Right renal cortex interstitium (tissue), 3 donors: ENCODE measurements at places on chromosomes 5 and 9. TPM values are rescaled to one million over a fixed set of nuclear protein-coding genes. Genes with fewer than 3 reads are reported as not detected.

DNA sequence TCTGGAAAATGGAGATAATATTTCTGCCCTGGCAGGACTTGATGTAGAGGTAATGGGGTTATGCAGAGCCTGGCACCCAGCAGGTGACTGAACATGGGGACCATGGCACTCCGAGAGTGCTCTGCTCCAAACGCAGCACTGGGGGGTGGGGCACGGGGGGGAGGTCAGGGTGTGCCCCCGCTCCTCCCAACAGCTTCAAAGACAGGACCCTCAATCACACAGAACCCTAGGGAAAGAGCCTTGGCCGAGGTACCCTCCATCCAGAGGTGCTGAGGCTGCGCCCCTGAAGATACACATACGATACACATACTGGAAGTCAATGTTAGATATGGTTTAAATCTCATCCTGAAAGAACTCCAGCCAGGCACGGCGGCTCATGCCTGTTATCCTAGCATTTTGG lies 26.6 kb upstream of the CEP72 start:
- no peak for DNase-seq

DNA sequence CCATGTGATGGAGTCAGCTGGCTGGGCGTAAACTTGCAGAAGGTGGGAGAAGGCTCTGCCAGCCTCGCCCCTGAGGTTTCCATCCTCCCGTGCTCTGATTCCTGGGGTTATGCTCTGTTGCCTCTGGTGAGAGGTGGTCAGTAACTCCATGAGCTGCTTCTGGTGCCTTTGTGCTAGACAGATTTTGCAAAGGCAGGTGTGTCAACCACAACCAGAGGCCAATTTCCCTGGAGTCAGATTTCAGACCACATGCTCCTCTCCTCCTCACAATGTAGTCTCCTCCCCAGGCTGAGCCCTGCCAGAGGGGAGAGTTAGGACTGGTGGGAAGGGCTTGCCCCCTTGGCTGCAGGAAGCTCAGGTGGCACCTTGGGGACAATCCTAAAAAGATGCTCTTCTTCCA lies 38.8 kb upstream of the TENT4A start:
- DNase-seq: no peak

DNA sequence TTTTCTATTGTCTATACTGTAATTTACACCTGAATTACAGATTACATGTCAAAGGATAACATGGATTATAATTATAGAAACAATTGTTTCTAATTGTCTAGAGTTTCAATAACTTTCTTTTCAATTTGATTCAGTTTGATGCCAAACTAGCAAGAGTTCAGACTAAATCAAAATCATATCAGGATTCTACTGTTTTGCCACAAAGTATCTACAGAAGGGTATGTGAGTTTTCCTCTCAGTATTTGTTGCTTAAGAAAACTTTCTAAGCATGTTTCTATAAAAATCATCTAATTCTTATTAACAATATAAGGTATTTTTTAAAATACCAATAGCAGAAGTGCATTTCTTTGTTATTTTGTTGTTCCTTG lies 12.5 kb downstream of the SELENOP start:
- DNase-seq: no peak

DNA sequence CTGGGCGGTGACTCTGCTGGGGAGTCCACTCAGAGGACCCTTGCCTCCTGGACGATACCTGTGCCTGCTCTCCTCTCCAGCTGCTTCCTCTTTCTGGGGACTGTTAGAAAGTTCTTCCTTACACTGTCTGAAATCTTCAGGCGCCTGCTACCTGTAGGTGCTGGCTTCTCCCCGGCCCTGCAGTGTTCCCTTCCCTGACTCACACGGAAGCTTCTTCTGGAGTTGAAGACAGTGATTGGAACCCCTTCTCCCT lies 562 bp downstream of the GSN start:
- DNase-seq: no peak

- no peak for DNase-seq
Observed at GRCh38 chr5:106174903-106175302, 1495.8 kb downstream of the EFNA5 start.

GRCh38 chr5:177988989-177989625 lies 6.9 kb downstream of the PROP1 start:
- DNase-seq: no peak

- no peak for DNase-seq
Observed at GRCh38 chr9:13628526-13628925, 349.0 kb upstream of the MPDZ start.

DNA sequence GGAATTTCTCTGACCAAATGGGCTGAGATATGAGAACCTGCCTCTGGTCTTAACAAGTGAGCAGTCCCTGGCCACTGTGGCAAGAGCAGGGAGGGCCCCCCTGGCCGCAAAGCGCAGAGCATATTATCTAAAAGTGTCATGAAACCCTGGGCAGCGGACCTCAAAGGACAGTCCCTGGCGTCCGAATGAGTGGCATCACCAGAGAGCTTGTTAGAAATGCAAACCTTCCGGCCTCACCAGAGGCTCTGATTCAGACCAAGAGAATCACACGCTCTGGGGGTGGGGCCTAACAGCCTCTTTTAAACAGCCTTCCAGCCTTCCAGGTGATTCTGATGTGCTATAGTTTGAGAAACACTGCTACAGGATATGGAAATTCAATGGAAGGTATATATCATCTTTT lies 10.9 kb downstream of the PTPN3 start:
- DNase-seq: no peak

DNA sequence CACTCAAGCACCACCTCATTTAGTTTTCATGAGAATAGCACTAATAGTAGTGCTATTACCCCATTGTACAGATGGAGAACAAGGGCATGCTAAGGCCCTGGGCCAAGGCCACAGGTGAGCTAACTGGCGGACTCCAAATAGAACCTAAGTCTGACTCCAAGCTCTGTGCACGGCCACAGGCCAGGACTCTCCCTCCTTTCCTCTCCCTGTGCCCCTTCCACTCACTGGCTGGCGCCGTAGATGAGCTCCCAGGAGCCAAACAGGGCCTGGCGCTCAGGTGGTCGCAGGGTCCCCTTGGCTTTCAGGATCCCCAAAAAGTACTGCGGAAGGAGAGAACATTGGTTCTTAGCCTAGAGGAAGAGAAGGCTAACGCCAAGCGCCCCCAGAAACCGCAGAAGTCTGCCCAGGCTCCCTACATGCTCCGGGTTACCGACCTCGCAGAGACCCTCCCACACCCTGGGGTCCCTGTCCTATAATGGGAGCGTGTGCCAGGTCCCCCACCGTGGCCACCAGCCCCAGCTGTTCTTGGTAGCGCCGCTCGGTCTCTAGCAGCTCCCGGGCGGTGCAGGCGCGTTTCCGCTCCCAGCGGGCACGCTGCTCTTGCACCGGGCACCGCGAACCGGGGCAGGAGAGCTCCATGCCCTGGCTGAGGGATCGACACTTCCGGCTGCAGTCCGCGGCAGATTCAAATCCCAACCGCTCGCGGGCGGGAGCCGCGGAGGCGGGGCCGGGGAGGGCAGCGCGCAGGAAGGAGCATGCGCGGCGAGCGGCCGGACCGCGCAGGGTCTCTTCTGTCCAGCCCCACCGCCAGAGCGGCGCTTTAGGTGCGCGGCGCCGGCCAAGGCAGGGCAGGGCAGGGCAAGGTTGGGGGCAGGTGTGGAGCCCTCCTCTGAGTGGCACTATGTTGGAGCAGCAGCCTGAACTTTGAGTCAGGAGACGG lies at the start of gene ARHGEF39:
TSS of gene ARHGEF39 (minus strand) at position 665 of the 940 bp plus-strand sequence. CDS start at position 639, 26 bp downstream.
- DNase-seq: peak; percentile 71

- DNase-seq: peak; percentile 19
Observed at GRCh38 chr9:96567203-96567700, 52.4 kb downstream of the CDC14B start.

GRCh38 chr9:133767625-133768024 lies 29.5 kb upstream of the SARDH start:
- no peak for DNase-seq

GRCh38 chr9:72473474-72474261 lies 47.7 kb upstream of the TMC1 start:
- no peak for DNase-seq

BAAT gene
- polyA plus RNA-seq: 0.44 TPM

SLC6A3 gene
- 0.47 TPM for polyA plus RNA-seq

SPEF2 gene
- 41.4 TPM for polyA plus RNA-seq
